Cardiac muscle cell (in vitro differentiated cells and primary cell): ENCODE measurements at places on chromosomes 2 and 18. TPM values are rescaled to one million over a fixed set of nuclear protein-coding genes. Genes with fewer than 3 reads are reported as not detected.
A peak's percentile ranks its signal among the peaks of the same experiment; 100 is the strongest.

DNA sequence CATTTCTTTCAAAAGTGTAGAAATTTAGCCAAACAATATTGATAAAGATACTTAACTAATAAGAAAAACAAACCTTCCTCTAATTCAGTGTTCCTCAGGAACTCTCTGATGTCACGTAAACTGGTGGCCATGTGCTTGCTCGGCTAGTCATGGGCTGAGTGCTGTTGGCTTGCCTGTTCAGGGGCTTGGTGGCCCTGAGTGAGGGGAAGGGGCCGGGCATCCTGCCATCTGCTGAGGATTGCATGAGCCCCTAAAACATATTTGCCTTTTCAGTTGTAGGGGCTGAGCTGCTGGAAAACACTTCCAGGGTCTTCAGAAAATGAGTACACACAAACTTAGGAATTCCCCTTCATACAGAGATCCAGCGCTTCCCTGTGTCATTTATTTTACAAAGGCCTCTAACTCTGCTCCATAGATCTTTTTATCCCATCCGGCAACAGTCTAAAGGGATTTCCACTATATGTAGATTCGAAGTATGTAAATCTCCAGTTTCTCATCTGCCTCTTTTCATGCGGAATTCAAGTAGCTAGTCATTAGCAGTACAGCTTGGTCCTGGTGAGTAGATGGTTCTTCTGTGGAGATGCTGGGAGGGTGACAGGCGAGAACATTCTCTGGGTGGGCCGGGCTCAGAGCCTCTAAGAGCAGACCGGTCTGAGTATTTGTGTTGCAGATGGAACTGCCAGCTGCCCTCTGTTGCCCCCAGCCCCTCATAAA, 20.1 kb upstream of the NFATC1 start:
- DNase-seq = no peak
- peaks cover 3% of the 10 kb centered on the region for H3K36me3 ChIP-seq
- H3K27me3 ChIP-seq = no peaks in the 10 kb centered on the region

DNA sequence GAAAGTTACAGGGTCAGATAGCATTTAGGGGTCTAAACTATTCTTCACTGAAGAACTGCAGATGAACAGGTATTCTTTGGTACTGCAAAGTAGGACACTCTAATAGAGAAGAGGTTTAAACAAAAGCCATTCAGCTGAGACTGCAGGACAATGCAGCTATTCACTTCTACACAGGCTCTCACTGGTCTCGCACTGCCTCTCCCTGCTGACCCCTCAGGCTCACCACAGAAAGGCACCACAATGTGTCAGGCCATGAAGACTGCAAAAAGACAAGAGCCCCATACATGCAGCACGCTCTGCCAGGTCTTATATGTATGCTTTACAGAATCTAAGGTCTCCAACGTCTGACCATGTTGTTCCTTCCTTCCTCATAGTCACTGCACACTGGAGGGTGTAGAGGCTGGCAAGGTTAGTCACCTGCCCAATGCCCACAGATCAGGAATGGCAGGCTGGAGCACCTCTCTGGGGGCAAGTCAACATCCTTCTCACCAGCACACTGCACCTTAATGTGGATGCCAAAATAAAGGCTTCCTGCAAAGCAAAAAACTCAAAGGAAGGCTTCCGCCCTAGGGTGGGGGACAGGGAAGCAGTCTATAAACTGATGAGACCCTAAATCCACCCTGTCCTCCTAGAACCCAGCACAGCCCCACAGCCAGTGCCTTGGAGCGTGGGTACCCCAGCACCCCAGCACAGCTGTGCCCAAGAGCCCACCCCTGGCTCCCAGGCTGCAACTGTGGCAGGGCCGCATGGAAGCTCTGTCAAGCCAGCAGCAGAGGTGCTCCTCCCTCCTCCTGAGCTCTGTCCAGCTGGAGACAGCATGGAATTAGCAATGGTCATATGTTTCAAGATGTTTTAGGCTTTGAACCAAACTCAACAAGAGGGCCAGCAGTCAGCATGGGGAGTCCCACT, 10.7 kb upstream of the RNU4ATAC start:
- H3K27me3 ChIP-seq = no peaks in the 10 kb centered on the region
- peaks cover 24% of the 10 kb centered on the region for H3K4me1 ChIP-seq
- no peak overlapping the region for H3K4me3 ChIP-seq
- no peaks in the 10 kb centered on the region for H3K36me3 ChIP-seq

DNA sequence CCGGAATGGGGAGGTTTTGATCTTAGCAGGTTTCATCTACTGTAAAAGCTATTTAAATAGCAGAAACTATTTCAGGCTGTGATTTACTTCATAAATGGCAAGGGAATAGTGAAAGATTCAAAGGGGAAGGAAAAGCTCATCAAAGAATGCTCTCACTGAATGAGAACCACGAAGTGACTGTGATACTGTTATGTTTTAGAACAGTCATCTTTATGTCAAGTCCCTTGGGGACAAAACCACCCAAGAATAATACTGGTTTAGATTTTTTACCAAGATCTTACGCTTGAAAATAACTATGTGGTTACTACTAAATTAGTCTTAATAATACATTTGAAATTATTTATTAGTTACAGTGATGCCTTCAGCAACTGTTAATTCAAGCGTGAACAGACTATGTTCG, 28.1 kb downstream of the FARSB start:
- peaks cover 5% of the 10 kb centered on the region for H3K4me1 ChIP-seq
- no peak for DNase-seq
- peaks cover 49% of the 10 kb centered on the region for H3K36me3 ChIP-seq
- H3K4me3 ChIP-seq = no peak overlapping the region
- no peaks in the 10 kb centered on the region for H3K27me3 ChIP-seq

DNA sequence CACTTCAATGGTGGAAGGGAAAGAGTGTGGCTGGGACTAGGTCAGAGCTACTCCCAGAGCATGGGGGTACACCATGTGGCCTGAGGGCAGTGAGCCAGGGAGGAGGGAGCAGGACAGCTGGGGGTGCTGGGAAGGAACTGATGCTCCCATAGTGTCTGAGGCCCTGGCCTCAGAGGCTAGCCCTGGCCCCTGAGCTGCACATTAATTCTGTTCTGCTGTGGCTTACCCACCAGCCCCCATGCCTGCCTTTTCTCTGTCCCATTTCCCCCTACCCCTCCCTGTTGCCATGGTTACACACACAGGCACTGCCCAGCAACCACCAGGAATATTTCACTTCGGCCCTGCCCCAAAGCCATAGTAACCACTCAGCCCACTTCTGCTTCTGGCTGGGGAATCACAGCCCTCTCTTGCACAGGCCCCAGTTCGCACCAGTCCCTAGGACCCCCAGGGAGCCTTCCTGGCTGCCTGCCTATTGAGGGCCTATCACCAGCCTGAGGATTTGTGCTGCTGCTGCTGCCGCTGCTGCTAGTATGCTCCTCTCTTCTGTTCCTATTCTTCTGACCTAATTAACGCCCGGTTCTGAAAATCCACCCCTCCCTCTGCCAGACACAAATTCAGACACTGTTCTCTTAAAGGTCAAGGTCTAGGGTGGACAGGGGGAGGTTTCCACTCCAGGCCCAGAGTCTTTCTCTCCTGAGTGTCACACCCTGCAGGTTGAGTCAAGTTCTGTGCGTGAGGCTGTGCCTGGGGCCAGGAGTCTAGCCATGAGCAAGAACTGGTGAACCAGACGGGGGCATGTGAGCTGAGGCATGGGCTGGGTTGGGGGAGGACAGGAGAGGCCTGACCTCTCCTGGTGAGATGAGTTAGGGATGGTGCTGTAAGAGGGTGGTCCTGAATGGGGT, 87.1 kb upstream of the MCFD2 start:
- peaks cover 39% of the 10 kb centered on the region for H3K4me1 ChIP-seq
- peak; percentile 43 for DNase-seq

DNA sequence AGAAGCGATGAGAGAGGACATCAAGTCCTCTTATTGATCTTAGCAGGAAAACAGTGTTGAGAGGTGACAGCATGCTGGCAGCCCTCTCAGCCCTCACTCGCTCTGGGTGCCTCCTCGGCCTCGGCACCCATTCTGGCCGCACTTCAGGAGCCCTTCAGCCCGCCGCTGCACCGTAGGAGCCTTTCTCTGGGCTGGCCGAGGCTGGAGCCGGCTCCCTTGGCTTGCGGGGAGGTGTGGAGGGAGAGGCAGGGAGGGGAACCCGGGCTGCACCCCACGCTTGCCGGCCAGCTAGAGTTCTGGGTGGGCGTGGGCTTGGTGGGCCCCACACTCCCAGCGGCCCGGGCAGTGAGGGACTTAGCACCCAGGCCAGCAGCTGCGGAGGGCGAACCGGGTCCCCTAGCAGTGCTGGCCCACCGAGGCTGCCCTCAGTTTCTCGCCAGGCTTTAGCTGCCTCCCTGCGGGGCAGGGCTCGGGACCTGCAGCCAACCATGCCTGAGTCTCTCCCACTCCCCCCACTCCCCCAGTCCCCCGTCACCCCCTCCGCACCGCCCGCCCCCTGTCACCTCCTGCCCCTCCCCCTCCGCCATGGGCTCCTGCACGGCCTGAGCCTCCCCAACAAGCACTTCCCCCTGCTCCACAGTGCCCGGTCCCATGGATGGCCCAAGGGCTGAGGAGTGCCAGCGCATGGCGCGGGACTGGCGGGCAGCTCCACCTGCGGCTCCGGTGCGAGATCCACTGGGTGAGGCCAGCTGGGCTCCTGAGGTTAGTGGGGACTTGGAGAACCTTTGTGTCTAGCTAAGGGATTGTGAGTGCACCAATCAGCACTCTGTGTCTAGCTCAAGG, 8.4 kb downstream of the FAP start:
- no peak for DNase-seq
- no peak overlapping the region for H3K27ac ChIP-seq
- H3K27me3 ChIP-seq = no peaks in the 10 kb centered on the region
- no peak overlapping the region for H3K4me3 ChIP-seq

- no peak overlapping the region for H3K4me3 ChIP-seq
- H3K4me1 ChIP-seq = no peaks in the 10 kb centered on the region
- no peaks in the 10 kb centered on the region for H3K36me3 ChIP-seq
- H3K27me3 ChIP-seq = peaks cover 2% of the 10 kb centered on the region
- H3K27ac ChIP-seq = no peak overlapping the region
Measured at GRCh38 chr2:1739961-1740715, 4.2 kb downstream of the PXDN start.

DNA sequence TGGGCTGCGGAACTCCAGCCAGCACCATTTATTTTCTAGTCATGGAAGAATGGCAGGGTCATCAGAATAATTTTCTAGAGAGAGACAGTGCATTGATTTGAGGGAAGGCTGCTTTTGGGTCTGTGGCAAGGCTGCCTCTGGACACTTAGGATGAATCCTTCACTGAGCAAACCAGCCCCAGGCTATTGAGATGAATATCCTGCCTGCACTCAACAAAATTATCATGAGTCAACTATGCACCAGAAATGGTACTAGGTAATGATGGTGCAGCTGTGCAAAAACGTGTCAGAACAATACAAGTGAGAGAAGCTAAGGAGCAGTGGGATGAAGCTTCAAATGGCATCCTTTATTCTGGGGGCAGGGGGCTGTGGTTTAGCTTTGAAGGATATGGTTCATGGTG, 115.8 kb downstream of the SPHKAP start:
- H3K27me3 ChIP-seq = no peaks in the 10 kb centered on the region
- no peak for DNase-seq

- no peak overlapping the region for H3K27ac ChIP-seq
- H3K27me3 ChIP-seq = no peaks in the 10 kb centered on the region
- no peak overlapping the region for H3K4me3 ChIP-seq
- no peaks in the 10 kb centered on the region for H3K4me1 ChIP-seq
Measured at GRCh38 chr2:139214801-139215200, 434.6 kb upstream of the NXPH2 start.

DNA sequence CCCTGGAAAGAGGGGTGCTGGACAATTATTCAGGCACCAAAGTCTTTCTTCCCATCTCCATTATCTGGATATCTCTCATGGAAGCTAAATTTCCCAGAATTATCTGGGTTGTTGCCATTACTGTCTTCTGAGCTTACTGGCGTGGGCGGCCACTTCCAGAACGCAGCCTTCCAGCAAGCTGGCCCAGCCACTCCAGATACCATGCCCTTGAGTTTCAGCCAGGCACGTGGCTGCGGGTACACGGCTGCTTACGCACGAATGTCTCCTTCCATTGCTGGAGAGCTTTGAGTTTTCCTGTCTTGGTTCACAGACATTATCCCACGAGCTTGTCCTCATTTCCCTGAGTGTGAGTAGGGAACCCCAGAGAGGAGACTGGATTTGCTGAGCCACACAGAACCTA, 32.7 kb downstream of the CELF4 start:
- H3K36me3 ChIP-seq = no peaks in the 10 kb centered on the region
- H3K4me1 ChIP-seq = no peaks in the 10 kb centered on the region
- H3K4me3 ChIP-seq = no peak overlapping the region
- DNase-seq = no peak

The POTEI gene
- 1.2 and 2.4 TPM in 2 replicates for total RNA-seq

The ITGB6 gene
- 0.12 and 0.28 TPM in 2 replicates for total RNA-seq

The FKBP7 gene
- 13.8 and 18.7 TPM in 2 replicates for total RNA-seq
